ENCODE measurements at places on chromosomes 16 and 17. TPM values are rescaled to one million over a fixed set of nuclear protein-coding genes. Genes with fewer than 3 reads are reported as not detected.

Gene ZG16
- total RNA-seq: 0.12 TPM

Gene KRTAP3-2
- total RNA-seq: not detected

DNA sequence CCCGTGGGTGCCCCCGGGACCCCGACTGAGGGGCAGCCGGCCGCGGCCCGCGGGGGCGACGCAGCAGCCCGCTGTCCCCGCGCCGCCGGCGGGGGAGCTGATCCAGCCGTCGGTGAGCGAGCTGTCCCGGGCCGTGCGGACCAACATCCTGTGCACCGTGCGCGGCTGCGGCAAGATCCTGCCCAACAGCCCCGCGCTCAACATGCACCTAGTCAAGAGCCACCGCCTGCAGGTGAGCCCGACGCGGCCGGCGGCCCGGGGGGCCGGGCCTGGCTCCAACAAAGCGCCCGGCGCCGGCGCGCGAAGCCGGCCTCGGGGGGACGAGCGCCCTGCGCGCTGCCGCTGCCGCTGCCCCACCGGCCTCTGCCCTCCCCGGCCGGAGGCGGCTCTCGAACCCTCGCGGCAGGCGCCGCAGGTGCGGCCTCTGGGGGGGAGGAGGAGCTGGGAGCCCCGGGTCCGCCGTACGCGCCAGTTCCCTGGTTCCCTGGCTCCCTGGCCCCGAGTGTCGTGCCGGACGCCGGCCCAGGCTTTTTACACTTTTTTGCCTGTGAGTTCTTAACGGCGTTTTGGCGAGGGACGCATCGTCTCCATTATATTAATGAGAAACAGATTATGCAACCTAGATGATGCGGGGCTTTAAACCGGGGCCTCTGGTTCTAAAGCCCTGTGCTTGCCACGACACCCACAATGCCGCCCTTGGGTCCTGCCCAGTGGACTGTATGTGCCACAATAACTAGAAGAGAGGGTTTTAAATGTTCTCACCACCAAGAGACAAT lies 521 bp downstream of the ATMIN start:
- DNase-seq: peak; percentile 40

GRCh38 chr17:49231563-49231894 lies 942 bp upstream of the PHOSPHO1 start:
- no peak for DNase-seq

DNA sequence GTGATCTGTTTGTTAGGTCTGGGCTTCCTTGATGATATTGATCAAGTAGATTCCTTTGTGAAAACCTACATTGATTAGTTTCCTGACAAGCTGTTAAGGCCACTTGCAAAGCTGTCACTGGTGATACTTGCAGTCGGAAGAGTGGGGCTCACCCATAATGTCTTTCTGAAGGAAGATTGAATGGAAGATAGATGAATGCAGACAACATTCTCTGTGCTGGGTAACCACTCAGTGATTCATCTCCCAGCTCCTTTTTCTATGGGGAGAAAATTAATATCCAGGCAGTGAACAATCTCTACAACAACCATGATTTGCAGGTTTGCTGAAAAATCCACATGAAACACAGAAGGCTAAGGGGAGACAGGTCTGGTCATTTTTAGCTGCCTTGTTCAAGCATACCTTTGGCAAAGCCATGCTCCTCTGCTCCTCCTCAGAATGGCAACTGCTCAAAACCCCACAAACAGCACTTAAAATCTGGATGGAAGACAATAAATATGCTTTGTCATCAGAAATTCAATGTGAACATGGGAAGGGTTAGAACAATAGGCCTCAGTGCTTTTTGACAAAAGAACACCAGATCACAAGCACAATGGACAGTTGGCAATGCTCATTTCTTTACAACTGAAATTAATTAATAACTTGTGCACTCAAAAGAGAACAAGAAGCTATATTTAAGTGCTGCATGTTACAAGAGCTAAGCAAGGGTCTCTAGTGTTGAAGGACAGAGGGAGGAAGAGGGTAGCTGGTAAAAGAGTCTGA lies 495.4 kb downstream of the TOX3 start:
- no peak for DNase-seq

- no peak for DNase-seq
Measured at GRCh38 chr17:67557921-67558320, 159.8 kb upstream of the NOL11 start.

Gene KCNH4
- total RNA-seq: 0.24 TPM

DNA sequence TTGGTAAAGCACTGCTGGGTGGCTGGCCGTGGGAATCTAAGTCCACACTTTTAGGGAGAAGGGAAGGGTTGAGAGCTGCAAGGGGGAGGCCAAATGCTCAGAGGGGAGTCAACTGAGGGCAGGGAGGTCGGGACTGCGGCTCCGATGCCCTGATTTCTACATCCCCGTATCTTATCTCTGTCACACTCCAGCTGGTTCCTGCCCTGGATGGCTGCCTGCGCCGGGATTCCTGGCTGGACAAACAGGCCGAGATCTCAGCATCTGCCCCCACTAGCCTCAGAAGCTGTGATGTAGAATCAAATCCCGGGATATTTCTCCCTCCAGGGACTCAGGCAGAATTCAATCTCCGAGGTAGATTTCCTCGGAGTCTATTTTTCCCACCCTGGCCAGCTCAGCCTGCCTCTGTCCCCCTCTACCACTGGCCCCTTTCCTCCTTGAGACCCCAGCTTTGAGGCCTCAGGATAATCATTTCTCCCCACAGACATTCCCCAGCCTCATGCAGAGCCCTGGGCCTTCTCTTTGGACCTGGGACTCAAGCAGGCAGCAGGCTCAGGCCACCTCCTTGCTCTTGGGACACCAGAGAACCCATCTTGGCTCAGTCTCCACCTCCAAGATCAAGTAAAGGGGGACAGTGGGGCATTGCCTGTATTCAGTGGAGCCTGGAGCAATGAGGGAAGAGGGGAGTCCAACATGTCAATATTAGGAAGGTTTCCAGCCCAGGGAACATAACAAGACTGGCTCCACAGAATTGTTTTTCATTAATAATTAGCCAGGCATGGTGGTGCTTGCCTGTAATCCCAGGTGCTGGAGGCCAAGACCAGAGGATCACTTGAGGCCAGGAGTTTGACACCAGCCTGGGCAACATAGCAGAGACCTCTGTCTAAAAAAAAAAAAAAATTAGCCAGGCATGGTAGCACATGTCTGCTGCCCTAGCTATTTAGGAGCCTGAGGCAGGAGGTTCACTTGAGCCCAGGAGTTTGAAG lies 1.8 kb downstream of the SHBG start:
- DNase-seq: no peak

DNA sequence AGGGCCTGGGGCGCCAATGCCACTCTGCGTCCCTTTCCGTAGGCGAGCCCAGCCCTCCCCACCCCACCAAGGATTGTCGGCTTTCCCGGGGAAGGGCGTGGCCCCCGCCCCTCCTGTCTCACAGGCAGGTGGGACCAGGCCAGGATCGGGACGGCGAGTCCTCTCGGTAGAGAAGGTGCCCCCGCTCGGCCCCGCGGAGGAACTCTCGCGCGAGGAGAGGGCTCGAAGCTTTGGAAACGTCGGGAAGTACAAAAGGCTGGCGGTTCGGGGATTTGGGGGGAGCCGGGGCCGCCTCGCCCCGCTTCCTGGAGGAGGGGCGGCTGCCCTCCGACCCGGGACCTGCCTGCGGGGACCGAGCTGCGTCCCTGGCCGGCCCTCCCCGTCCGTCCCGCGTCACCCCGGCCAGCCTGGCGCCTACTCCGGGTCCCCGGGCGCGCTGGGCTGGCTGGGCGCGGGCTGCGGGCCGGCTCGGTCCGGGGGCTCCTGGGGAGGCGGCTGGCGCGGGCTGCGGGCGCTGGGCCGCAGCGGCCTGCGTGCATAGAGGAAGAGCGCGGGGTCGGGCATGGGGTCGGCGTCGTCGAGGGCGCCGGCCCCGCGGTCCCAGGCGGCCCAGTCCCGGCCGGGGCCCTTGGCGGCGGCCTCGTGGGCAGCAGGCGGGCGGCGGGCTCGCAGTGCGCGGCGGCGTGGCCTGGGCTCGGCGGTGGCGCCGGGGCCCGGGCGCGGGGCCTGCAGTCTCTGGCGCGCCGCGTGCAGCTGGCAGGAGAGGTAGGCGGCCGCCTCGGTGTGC lies 12.6 kb upstream of the CLUH start:
- no peak for DNase-seq

DNA sequence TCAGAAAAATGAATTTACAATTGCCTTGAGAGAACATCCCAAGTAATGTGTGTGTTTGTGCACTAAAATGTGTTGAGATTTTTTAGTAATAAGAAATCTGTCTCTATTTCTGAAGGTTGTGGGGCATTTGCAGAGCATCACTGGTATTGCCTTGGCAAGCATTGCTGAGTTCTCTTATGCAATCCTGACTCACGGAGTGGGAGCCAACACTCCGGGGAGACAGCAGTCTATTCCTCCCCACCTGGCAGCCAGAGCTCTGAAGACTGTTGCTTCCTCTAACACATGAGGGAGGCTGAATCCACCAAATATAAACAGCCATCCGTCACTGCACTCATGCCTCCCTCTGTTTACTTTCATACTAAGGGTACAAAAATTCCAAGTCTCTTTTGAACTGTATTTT lies 10.6 kb downstream of the CNTD1 start:
- no peak for DNase-seq

Gene PRSS21
- 62.5 TPM for total RNA-seq
